ENCODE measurements at places on chromosomes 5 and 9.

DNA sequence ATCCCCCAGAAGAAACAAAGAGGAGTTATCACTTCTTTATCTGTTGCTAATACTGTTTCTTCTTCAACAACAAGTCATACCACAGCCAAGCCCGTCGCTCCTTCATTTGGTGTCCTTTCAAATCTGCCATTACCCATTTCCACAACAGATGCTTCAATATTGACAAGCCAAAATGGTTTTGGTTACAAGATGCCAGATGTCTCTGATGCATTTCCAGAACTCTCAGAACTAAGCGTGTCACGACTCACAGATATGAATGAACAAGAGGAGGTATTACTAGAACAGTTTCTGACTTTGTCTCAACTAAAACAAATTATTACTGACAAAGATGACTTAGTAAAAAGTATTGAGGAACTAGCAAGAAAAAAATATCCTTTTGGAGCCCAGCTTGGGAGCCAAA, 16.0 kb upstream of the HAND1 start:
- DNase-seq: no peak

- DNase-seq: no peak
Observed at GRCh38 chr5:98784411-98784810, 10.9 kb downstream of the RGMB start.

DNA sequence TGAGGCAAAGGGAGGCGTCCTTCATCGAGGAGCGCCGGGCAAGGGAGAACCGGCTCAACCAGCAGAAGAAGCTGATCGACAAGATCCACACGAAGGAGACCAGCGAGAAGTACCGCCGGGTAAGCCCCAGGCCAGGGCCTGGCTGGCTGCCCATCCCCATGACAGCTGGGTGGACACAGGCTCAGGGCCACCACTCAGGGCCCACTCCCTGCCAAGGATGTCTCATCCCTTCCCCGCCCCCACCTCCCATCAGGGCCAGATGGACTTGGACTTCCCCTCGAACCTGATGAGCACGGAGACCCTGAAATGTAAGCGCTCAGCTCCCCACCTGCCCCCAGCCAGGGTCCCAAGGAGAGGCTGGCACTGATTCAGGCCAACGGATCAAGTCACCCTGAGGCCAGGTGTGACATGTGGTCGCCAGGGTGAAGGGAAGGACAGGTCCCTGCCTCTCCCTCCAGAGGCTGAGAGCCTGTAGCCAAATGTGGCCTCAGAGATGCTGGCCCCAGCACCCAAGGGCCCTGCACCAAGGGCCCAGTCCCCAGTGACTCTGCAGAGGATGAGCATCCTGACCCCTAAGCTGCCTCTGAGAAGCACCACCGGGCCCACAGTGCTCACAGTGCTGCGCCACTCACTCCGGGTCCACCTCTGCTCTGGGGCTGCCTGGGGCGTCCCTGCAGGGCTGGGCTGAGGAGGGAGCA, 3.1 kb upstream of the RABL6 start:
- no peak for DNase-seq

DNA sequence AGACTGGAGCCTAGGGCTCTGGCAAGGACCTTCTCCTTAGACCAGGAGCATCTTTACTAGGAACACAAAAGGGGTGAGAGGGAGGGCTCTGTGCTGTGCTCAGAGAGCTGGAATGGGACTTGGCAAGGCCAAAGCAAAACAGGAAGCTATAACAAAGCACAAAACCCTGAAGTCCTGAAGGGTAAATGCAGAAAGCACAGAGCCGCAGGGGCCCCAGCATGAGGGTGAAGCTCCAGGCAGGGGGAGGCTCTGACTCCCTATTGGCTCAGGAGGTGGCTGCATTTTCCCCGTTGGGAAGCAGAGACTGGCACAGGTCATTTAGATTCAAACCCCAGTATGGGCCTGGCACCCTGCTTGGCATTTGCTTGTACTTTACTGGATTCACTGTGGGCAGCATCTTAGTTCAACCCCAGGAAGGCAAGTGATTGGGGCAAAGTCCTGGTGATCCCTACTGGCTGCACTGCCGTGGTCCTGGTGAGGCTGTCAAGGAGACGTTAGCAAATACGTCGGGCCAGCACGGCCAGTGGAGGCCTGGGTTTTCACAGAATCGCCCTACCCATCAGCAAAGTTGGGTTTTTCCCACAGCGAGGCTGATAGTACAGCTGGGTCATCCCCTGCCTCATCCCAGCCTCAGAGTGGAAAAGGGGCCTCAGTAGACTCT, 46.3 kb downstream of the GGTA1 start:
- DNase-seq: no peak

GRCh38 chr5:127864511-127864910, 161.3 kb downstream of the CCDC192 start:
- DNase-seq: no peak

DNA sequence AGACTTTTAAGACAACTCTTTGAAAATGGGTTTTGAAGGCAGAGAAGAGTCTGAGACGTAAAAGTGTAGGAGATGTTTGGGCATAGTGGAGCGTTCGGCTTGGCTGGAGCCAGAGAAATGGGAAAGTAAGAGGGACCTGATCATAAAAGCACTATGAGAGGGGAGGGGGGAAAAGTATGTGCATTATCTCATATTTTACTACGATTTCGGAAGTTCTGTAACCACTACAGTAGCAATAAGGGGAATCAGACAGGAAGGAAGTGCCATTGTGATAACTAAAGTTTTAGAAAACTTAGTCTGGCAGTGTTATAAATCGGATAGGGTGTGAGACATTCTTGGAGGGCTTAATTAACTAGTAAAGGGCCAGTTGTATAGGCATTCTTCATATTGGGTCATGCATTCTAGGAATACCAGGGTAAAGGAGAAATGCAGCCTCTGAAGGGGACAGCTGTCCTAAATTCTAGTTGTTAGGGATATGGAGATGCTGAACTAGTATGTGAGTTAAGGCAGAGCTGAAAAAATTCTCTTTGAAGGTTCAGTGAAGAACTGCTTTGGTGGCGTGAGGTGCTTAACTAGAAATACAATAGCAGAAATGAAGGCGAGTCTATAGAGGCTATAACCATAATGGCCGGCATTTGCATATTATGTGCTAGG, 83.8 kb upstream of the FREM1 start:
- DNase-seq: no peak

DNA sequence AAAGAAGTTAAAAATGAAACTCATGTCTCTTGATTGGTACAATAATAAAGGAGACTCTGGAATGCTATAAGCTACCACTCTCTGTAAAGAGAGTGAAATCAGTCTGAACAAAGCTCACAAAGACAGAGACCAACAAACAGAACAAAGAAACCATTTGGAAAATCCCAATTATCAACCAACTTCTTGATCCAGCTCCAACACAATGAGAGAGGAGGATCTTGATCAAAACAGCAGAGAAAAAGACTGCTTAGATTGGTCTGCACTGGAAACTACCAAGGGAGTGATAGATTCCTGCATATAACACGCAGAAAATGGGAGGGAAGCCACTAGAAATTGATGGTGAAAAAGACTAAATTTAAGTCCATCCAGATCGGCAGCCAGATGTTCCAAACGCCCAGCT, 23.1 kb upstream of the RNF38 start:
- no peak for DNase-seq

- DNase-seq: no peak
Observed at GRCh38 chr5:135329066-135329912, 69.7 kb downstream of the MACROH2A1 start.

DNA sequence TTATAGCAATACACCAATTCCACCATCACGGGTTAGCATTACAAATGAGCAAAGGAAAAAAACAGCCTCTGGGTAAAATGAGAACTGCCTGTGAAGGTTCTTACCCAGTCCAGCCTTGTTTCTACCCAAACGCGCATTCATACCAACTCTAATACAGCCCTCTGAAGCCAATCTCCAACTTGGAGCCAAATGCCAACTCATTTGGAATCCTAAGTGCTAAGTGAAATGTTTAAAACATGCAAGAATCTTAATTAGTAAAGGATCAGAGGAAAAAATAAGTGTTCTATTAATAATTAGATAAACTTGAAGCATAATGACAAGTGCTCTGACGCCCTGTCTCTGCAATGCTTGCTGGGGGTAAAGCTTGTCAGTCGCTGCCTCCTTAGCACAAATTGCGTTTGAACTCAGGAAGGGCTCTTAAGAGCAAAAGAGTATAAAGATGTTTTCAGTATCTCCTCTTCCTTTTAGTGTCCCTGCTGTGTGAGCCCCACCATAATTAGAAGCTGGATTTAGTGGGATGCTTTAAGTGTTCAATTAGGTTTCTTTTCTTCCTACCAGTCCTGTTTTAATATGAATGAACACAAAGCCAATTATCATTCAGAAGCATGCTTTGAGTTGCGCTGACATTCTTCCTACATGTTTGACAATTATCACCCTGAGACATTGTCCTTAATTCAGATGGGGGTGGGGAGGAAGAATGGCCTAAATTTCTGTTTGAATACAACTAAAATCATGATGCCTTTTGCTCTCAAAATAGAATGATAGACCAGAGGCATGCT, 537.6 kb downstream of the DTWD2 start:
- no peak for DNase-seq

All from stimulated activated CD8-positive, alpha-beta memory T cell treated with anti-CD3 and anti-CD28 coated beads, Interleukin-7, amount 100 ng/mL, for 1 hour (primary cell).